Left lung (tissue), 14 donors: ENCODE measurements at places on chromosomes 11 and 22.
A peak's percentile ranks its signal among the peaks of the same experiment; 100 is the strongest.

- no peak for DNase-seq
- H3K27ac ChIP-seq, result no peak overlapping the region
- peaks cover 14% of the 10 kb centered on the region for H3K4me1 ChIP-seq
- no peaks in the 10 kb centered on the region for H3K36me3 ChIP-seq
- H3K4me3 ChIP-seq, result no peak overlapping the region
Observed at GRCh38 chr22:37497062-37497599, 10.9 kb upstream of the MFNG start.

GRCh38 chr11:88158081-88158480, 17.2 kb downstream of the RAB38 start:
- DNase-seq, result no peak
- no peak overlapping the region for H3K4me3 ChIP-seq
- H3K4me1 ChIP-seq, result no peaks in the 10 kb centered on the region
- no peaks in the 10 kb centered on the region for H3K27me3 ChIP-seq

DNA sequence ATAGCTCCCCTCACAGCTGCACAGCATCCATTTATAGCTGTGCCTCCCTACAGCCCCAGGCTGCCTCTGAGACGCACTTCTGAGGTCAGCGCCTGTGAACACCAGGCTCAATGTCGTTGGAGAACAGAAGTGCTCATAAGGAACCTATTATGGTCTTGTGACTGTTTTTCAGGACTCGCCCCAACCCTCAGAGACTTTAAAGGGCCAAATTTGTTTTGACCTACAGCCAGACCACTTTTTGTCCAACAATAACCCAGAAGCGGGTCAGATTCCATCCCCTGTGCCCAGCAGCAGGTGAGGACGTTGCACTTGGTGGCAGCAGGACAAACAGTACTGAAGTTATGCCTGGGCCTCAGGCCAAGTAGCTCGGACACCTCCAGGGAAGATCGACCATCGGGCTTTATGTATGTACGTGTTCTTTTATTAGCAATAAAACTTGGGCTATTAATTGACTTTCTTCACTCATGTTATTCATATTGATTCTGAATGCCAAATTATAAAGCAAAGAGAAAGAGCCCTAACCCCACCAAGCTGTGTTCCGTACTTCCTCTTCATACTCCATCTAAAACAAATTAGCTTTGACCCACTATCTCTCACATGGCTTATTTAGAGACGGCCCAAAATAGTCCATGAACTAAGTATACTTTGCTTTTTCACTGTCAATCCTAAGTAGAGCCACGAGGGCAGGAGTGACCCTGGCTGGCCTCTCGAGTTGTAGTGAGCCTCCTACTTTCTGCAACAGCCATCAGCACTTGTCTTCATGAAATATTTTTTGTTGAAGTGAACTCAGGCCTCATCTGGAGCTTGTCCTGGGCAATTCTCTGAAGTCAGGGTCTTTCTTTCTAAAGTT, 92.3 kb upstream of the PAX6 start:
- H3K4me3 ChIP-seq, result no peak overlapping the region
- no peaks in the 10 kb centered on the region for H3K4me1 ChIP-seq
- H3K36me3 ChIP-seq, result no peaks in the 10 kb centered on the region
- no peak overlapping the region for H3K27ac ChIP-seq

- peaks cover 55% of the 10 kb centered on the region for H3K4me1 ChIP-seq
- peak overlapping the region; percentile 75 for H3K4me3 ChIP-seq
- no peaks in the 10 kb centered on the region for H3K36me3 ChIP-seq
- H3K27ac ChIP-seq, result peak overlapping the region; percentile 99
- no peaks in the 10 kb centered on the region for H3K27me3 ChIP-seq
Observed at GRCh38 chr22:30424534-30425326, 838 bp upstream of the MTFP1 start.

GRCh38 chr11:27228906-27229290, 134.1 kb downstream of the CCDC34 start:
- H3K4me1 ChIP-seq, result no peaks in the 10 kb centered on the region
- no peaks in the 10 kb centered on the region for H3K27me3 ChIP-seq
- no peak overlapping the region for H3K27ac ChIP-seq
- H3K36me3 ChIP-seq, result no peaks in the 10 kb centered on the region
- no peak overlapping the region for H3K4me3 ChIP-seq
- no peak for DNase-seq

DNA sequence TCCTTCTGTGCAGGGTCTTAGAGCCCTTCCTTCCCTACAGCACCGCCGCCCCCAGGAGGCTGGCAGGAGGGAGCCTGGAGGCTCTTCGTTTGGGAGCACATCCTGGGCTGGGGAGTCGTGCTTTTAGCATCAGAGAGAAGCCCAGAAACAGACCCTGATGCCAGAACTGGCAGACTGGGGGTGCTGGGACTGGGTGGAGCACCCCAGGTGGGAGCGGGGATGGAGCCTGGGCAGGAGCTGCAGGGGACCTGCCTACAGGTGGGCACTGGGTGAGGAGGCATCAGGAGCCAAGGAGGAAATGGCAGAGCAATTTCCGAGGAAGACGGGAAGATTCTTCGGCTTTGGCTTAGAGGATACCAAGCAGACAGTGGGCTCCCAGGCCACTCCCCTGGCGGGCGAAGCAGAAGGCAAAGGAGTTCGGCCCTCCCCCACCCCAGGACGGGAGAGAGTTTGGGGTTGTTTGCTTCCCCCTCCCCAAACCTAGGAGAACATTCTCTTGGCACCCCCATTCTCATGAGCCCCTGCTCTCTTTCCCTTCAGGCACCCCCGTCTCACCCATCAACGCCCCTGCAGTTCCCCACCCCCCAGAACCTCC, 1.1 kb downstream of the SYT7 start:
- H3K4me3 ChIP-seq, result no peak overlapping the region
- peaks cover 3% of the 10 kb centered on the region for H3K4me1 ChIP-seq
- no peak for DNase-seq

- H3K27me3 ChIP-seq, result no peaks in the 10 kb centered on the region
- no peak within 1 kb of the TSS for H3K27ac ChIP-seq
- H3K4me3 ChIP-seq, result no peak within 1 kb of the TSS
- no peaks in the 10 kb centered on the region for H3K36me3 ChIP-seq
- H3K4me1 ChIP-seq, result peaks cover 10% of the 10 kb centered on the region
Observed at GRCh38 chr11:18265949-18266348, at the start of gene SAA1. TSS of gene SAA1 (plus strand) at chr11:18266264. CDS start at chr11:18266888, 624 bp downstream.
